T-cell (primary cell): ENCODE measurements at places on chromosomes 5 and 9. TPM values are rescaled to one million over a fixed set of nuclear protein-coding genes. Genes with fewer than 3 reads are reported as not detected.

DNA sequence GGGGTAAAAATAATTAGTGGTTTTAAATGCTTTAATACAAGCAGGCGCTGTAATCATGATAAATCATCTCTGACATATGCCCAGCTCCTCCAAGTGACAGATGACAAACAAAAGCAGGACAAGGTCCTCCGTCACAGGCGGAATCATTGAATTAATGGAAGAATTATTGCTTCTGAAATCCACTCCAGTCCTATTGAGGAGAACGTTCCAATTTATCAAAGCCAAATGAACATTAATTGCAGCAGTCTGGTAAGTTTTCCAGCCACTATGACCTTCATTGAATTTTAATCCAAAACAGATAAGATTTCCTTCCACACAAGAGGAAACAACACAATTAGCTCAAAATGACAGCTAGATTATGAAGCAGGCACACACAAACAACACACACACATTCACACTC, 136.8 kb downstream of the ASTN2 start:
- H3K27me3 ChIP-seq = no peaks in the 10 kb centered on the region
- no peaks in the 10 kb centered on the region for H3K4me1 ChIP-seq
- H3K27ac ChIP-seq = no peak overlapping the region
- no peak overlapping the region for H3K4me3 ChIP-seq

DNA sequence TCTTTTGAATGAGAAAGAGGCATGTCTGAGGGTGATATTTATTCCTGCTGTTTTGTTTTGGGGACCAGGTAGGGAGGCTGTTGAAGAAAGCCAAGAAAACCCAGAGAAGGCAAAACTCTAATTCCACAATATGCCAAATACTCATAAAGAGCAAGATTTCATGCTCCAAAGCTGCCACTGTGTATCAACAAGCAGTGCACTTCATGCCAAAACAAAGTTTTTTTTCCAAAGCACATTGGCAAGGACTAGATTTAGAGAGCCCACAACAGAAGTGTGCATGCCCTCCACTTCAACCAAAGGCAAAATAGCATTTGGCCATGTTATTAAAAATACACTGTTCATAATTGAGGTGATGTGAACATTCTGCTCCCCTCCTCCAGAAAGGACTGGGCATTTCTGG, 229.9 kb downstream of the EBF1 start:
- H3K4me3 ChIP-seq = no peak overlapping the region
- H3K27me3 ChIP-seq = no peaks in the 10 kb centered on the region
- no peak for DNase-seq
- H3K27ac ChIP-seq = no peak overlapping the region

DNA sequence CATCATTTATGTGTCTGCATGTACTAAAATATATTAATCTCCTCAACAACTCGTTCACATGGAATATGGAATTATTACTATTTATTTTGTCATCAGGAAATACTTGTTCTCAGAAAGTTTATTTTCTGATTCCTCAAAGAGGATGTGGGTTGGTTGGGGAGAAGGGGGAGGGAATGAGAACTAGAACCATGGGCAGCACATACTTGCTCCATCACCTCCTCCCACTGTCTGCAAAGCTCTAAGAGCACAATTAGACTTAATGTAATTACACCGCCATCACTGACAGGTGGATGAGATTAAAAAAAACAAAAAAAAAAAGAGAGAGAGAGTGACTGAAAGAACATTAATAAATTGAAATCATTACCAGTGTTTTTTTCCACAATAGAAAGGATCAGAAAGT, 98.2 kb downstream of the OXCT1 start:
- H3K4me1 ChIP-seq = no peaks in the 10 kb centered on the region
- H3K27ac ChIP-seq = no peak overlapping the region
- H3K4me3 ChIP-seq = no peak overlapping the region
- no peak for DNase-seq
- H3K27me3 ChIP-seq = no peaks in the 10 kb centered on the region

DNA sequence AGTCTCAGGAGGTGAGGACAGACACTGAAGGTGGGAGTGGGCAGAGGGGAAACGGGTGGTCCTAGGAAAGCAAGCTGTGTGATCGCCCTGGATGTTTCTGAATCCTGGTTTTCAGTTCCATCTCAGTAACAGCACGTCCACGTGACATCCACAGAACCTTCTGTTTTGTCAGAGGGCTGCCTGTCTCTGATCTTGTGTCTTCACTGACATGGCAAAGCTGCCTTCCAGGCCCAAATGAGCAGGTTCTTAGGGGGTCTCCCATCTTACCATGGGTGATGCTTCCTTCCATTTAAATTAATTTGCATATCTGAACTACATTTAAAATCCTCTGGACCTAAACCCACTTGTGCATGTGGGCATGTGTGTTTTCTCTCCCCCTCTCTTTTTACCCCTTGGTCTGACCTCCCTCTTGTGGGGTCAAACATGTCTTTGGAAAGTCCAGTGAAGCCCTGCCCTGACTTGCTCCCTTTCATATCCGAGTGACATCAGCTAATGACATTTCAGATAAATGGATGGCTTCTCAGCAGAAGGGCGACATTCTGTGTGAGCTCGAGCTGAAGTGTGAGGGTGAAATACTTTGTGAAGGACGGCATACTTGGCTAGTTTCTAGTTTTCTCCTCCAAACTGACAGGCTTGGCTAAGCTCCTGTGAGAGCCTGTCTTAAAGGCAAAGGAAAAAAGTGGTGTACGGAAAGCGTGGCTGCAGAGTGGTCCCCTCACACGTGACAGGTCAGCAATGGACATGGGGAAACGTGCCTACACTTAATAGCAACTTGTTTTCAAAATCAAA, 204.8 kb upstream of the S1PR3 start:
- no peaks in the 10 kb centered on the region for H3K36me3 ChIP-seq
- H3K27ac ChIP-seq = no peak overlapping the region

GRCh38 chr5:135133698-135134515, 99.9 kb upstream of the PITX1 start:
- DNase-seq = no peak
- H3K27ac ChIP-seq = no peak overlapping the region
- no peaks in the 10 kb centered on the region for H3K36me3 ChIP-seq
- peaks cover 28% of the 10 kb centered on the region for H3K27me3 ChIP-seq
- H3K4me1 ChIP-seq = no peaks in the 10 kb centered on the region

DNA sequence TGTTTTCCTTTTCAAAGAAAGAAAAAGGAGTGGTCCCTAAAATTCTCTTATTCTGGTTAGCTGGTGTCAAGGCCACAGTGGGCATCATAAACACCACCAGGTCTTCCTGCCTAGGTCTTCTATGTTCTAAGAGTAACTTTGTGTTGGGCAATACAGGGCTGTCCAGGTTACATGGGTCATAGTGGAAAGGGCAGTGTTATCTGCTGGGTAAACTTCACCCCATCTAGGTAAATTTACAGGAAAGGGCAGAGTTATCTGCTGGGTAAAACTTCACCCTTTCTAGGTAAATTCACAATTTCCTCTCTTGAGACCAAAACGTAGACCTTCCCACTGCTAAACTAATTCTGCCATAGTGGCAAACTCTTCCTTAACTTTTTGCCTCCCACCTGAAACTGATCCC, 18.9 kb upstream of the JAKMIP2 start:
- no peak overlapping the region for H3K27ac ChIP-seq
- no peak for DNase-seq

DNA sequence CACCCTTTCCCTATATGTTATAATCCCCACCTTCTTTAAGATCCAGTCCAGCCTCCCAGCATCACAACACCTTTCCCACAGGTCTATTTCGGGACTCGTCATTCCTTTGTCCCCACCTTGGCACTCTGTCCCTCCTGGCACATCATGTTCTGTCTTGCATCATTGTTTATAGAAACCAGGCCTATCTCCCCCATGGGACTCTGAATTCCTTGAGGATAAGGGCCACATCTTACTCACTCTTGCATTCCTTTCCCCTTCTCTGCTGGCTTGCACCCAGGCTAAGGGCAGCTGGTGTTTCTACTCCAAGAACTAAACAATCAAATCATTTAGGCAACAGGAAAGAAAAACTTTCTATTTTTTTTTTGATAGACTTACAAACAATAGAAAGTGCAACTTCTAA, 205.7 kb downstream of the AGTPBP1 start:
- DNase-seq = no peak
- no peak overlapping the region for H3K27ac ChIP-seq
- H3K4me3 ChIP-seq = no peak overlapping the region
- no peaks in the 10 kb centered on the region for H3K36me3 ChIP-seq
- no peaks in the 10 kb centered on the region for H3K4me1 ChIP-seq

Gene ZNF366
- total RNA-seq = not detected

Gene NMUR2
- not detected for total RNA-seq

Gene ISCA1
- 34.5 TPM for total RNA-seq

Gene LRRC8A
- total RNA-seq = 33.9 TPM
